ENCODE measurements at places on chromosomes 4 and X. TPM values are rescaled to one million over a fixed set of nuclear protein-coding genes. Genes with fewer than 3 reads are reported as not detected.

GPRASP1 gene
- 0.65 TPM for total RNA-seq

MAOB gene
- total RNA-seq: not detected

PABPC4L gene
- 1.4 TPM for total RNA-seq

RAI2 gene
- total RNA-seq: 1.6 TPM

CT45A2 gene
- total RNA-seq: not detected

MAGED4B gene
- total RNA-seq: 5.8 TPM

CNKSR2 gene
- total RNA-seq: not detected

SLC7A11 gene
- total RNA-seq: 41.3 TPM

NCBP2L gene
- not detected for total RNA-seq

FAAH2 gene
- total RNA-seq: 0.16 TPM

TMEM154 gene
- 2.9 TPM for total RNA-seq

MAGEA9B gene
- not detected for total RNA-seq
